ENCODE measurements at places on chromosomes 7 and 10.

DNA sequence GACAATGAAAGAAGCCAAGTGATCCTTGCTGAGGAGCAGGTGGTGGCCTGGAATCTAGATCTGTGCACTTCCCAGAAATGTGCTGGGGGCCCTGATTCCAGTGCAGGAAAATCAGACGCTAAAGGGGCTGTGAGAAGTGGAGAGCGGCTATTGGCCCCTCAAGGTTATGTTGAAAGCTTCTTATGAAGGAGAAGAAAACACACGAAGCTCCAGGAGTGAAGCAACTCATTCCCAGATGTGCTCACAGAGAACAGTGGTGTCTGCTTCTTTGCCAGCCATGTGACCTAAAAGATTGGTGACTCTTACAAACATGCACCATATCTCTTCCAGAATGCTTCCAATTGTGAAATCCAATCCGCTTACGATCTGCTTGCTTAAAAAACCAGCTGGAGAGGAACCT is 679.3 kb upstream of the IGFBP3 start:
- no peak for DNase-seq

GRCh38 chr7:135913404-135913803 is 63.8 kb downstream of the MTPN start:
- DNase-seq = no peak

DNA sequence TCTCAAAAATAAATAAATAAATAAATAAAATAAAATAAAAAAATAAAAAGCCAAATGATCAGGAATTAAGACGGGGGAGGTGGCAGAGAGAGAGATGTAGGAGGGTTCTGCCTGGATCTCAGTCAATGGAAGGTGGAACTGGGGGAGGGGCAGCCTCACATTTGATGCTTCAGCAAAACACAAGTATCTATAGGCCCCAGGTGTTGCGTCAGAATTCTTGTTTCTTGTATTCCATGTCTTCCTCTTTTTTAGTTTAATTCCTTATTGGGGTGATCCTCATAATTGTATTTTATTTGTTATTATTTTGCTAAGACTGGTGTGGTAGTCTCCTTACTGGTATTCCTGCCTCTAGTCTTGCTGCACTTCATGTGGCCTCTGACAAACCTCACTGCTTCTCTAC is 41.4 kb upstream of the SMARCD3 start:
- no peak for DNase-seq

GRCh38 chr7:27677912-27678612 is 15.4 kb upstream of the HIBADH start:
- DNase-seq = no peak

DNA sequence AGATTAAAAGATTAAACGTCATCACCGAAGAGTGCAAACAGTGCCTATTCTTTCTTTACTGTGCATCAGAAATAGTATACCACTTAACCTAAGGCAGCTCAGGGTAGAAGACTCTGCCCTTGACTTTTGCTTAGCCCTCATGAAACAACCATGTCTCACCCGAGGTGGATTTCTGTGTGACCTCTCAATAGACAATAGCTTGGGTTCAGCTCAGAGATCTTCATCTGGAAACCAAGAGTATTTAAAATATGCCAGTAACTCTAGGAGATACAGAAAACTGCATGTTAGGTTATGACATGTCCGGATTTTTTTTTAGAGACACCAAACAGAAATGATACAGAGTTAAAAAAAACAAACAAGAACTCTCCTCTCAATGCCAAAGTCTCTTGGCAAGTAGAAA is 75.8 kb downstream of the JAZF1 start:
- no peak for DNase-seq

- DNase-seq = no peak
Observed at GRCh38 chr7:112257073-112257472, 50.6 kb downstream of the ZNF277 start.

DNA sequence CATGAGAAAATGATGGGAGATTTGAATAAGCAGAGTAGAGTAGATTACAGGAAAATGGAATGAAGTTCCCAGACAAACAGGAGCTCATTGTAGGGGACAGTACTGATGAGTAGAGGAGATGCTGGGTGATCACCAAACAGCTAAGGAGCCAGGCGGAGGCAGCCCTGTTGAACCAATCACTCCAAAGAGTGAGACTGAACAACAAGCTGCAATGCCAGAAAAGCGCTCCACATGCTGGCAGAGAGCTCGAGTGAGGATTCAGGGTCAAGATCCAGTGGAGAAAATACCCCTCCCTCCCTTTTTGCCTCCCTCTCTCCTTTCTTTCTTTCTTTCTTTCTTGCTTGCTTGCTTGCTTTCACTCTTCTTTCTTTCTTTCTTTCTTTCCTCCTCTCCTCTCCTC is 133.3 kb downstream of the PFKFB3 start:
- no peak for DNase-seq

- DNase-seq = no peak
Observed at GRCh38 chr7:139960157-139960556, 102.6 kb downstream of the PARP12 start.

DNA sequence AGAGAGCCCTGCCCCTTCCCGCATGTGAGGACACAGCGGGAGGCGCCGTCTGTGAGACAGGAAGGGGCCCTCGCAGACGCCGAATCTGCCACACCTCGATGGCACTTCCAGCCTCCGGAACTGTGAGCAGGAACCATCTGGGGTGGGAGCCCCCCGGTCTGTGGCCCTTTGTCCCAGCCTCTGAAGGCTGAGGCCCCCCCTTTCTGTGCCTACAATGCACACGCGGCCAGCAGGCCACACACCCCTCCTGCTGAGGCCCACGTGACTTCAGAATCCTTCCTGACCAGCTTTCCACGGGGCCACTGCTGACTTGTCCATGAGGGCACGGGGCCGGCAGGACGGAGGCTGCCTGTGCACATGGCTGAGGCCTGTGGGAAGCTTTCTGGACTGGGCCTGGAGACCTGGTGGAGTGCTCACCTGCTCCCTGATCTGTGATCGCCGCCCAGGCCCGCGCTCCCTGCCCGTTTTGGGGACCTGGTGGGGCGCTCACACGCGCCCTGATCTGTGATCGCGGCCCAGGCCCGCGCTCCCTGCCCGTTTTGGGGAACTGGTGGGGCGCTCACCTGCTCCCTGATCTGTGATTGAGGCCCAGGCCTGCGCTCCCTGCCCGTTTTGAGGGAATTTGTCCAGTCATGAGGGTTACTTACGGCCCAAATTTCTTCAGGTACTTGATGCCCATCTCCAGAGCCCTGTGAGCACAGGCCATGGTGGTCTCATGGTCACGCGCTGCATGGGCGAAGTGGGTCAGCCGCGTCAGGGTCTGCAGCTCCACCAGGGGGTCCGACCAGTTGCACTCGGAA is 34.3 kb downstream of the CFAP46 start:
- no peak for DNase-seq

DNA sequence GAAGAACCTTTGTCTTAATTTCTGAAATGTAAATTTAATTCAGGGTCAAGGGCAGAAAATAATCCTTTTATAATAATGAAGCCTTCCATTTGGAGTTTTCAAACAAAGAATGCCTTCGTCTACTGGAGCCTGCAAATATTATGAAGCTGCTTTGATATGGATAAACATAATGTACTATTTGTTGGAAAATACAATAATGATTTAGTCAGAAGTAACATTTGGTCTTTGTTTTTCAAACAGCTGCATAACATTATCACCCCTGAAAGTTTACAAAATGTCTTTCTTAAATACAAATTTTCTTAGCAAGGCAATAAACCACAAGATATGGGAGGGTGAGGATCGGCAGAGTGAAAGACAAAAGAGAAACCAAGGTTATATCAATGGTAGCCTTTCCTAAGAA is 41.5 kb downstream of the TMEM26 start:
- DNase-seq = no peak

GRCh38 chr7:80847027-80847426 is 71.8 kb downstream of the SEMA3C start:
- DNase-seq = no peak

- DNase-seq = no peak
Observed at GRCh38 chr7:137871170-137871915, 24.6 kb upstream of the DGKI start.

GRCh38 chr7:64888901-64889685 is 14.0 kb upstream of the ZNF273 start:
- DNase-seq = no peak

- DNase-seq = no peak
Observed at GRCh38 chr10:119620241-119621077, 23.7 kb upstream of the TIAL1 start.

- no peak for DNase-seq
Observed at GRCh38 chr10:127011174-127011573, 105.9 kb downstream of the DOCK1 start.

DNA sequence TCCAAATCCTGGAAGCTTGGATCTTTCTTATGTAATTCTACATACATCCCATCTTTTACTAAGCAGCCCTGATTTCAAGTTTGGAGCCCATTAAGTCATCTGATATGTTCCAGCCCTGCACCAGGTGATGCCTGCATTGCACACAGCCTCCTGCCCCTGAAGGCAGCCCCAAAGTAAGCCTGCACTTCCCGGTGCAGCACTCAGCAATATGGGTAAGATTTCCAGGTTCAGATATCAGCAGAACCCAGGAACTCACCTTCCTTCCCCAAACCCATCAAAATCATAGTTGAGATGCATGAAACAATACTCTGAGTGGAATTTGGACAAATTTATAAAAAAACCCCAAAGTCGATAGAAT is 333 bp upstream of the DDC start:
- no peak for DNase-seq

GRCh38 chr7:149377386-149377785 is 83.5 kb downstream of the ZNF777 start:
- DNase-seq = no peak

GRCh38 chr7:148698007-148698396 is 701 bp upstream of the CUL1 start:
- DNase-seq = no peak

DNA sequence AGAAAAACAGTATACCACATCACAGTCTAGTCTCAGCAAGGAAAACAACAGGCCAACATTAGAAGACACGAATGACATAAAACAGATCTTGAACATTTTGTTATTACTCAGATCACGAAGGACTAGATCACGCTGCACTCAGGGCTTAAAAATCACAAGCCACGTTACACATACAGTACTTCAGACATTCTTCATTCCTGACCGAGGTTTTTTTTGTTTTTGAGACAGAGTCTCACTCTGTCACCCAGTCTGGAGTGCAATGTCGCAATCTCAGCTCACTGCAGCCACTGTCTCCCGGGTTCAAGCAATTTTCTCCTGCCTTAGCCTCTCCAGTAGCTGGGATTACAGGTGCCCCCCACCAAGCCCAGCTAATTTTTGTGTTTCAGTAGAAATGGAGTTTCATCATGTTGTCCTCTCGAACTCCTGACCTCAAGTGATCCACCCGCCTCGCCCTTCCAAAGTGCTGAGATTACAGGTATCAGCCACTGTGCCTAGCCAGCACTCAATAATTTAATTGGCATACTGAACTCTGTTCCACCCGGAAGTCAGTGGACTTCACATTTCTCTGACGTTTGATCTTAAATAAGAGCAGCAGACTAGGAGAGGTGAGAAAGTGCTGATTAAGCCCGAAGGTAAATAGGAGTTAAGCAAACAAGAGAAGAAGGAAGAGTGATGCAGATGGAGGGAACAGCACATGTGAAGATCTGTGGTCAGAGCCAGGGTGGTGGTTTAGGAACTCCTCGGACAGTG is 3.5 kb downstream of the AIMP2 start:
- DNase-seq = no peak

- DNase-seq = no peak
Observed at GRCh38 chr10:18222866-18223265, 82.6 kb downstream of the CACNB2 start.

- peak; percentile 43 for DNase-seq
Observed at GRCh38 chr7:107579885-107580715, at the start of gene BCAP29. Gene BCAP29 (plus strand): TSS chr7:107580246. CDS start chr7:107580773, 527 bp downstream.

All from stimulated activated CD8-positive, alpha-beta memory T cell treated with anti-CD3 and anti-CD28 coated beads, Interleukin-4, amount 100 ng/mL, for 4 hours (primary cell).